ENCODE measurements at places on chromosomes 6 and 20.

- no peak for DNase-seq
Measured at GRCh38 chr20:12203981-12204380, 286.3 kb downstream of the BTBD3 start.

GRCh38 chr20:37365760-37366638, 20.1 kb downstream of the SRC start:
- DNase-seq = no peak

GRCh38 chr6:3376893-3377535, 79.8 kb downstream of the SLC22A23 start:
- no peak for DNase-seq

DNA sequence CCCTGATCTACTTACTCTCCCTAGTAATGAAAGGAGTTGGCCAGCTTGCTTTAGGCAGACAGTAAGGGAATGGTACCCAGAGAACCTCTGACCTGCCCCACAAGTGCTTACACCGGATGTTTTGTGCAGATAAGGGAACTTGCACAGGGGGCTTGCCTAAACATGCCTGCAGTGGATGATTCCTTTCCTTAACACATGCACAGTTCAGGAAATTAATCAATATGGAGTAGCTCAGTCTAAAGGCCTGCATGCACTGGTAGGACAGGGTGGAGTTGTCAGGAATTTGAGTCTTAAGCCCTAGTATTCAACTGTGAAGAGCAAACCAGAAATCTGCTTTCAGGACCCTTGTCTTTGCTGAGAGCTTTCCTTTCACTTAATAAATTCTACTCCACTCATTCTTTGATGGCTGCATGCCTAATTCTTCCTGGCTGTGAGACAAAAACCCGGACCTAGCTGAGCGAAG, 3.9 kb upstream of the TRIM38 start:
- no peak for DNase-seq

GRCh38 chr6:139586273-139586672, 211.8 kb upstream of the CITED2 start:
- no peak for DNase-seq

GRCh38 chr6:168050881-168051586, 28.0 kb downstream of the FRMD1 start:
- DNase-seq = no peak

GRCh38 chr6:38169221-38169976, 349.9 kb downstream of the ZFAND3 start:
- no peak for DNase-seq

DNA sequence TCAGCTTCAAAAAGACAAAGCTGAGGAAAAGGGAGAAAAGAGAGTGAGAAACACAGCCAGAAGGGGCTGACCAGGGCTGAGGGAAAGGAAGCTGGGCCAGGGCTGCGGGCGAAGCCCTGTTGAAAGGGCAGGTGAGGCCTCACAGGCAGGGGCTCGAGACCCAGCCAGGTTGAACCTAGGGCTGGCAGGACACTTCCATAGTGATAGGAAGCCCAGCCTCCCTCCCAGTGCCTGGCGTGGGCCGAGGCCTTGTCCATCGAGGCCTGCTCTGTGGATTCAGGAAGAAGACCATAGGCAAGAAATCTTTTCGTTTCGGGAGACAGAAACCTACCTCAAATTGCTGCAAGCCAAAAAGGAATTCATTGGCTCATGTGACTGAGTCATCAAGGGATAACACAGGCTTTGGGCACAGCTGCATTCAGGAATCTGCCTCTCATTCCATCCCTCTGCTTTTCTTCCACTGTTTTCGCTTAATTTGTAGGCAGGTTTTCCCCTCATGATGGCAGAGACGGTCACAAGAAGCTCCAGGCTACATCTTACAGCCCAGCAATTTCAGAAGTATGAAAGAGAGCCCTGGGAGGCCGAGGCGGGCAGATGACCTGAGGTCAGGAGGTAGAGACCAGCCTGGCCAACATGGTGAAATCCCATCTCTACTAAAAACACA, 311.1 kb upstream of the SULF2 start:
- no peak for DNase-seq

GRCh38 chr20:58702859-58703648, 10.5 kb downstream of the NPEPL1 start:
- DNase-seq = no peak

- DNase-seq = no peak
Measured at GRCh38 chr6:41555326-41556300, 9.4 kb downstream of the FOXP4 start.

- DNase-seq = no peak
Measured at GRCh38 chr6:43508481-43509141, 1.5 kb downstream of the LRRC73 start.

DNA sequence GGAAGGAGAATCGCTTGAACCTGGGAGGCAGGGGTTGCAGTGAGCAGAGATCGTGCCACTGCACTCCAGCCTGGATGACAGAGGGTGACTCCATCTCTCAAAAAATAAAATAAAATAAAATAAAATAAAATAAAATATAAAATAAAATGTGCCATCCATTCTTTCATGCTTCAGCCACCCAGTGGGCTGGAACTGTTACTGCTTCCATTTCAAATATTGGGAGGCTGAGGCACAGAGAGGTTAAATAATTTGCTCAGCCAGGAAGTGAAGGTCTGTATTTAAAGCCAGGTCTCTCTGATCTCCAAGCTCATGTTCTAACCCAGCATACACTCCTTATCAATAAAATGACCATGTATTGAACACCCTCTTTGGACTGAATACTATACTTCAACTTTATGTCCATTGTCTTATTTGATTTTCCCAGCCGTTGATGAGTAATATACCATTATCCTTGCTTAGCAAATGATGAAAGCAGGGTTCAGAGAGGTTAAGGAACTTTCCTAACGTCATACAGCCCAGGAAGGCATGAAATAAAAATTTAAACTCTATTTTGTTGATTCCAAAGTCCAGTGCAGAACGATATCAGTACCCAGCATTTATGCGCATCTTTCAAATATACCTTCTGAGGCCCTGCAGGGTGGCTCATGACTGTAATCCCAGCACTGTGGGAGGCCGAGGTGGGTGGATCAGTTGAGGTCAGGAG, 25.8 kb upstream of the SLC9A8 start:
- no peak for DNase-seq

GRCh38 chr20:48585061-48585870, 242.5 kb downstream of the PREX1 start:
- no peak for DNase-seq

DNA sequence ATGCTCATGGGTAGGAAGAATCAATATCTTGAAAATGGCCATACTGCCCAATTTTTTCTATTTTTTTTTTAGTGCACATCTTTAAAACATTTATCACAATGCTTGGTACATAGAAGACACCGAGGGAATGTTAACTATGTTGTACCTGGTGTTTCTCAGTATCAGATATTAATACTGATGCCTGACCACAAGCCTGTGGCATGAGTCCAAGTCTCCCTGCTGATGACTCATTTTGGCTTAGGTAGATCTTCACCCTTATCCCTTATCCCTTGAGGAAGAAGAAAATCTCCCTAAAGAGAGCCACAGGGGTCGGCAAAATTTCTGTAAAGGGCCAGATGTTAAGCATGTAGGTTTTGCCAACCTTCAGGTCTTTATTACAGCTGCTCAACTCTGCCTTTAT, 14.5 kb downstream of the CD109 start:
- no peak for DNase-seq

DNA sequence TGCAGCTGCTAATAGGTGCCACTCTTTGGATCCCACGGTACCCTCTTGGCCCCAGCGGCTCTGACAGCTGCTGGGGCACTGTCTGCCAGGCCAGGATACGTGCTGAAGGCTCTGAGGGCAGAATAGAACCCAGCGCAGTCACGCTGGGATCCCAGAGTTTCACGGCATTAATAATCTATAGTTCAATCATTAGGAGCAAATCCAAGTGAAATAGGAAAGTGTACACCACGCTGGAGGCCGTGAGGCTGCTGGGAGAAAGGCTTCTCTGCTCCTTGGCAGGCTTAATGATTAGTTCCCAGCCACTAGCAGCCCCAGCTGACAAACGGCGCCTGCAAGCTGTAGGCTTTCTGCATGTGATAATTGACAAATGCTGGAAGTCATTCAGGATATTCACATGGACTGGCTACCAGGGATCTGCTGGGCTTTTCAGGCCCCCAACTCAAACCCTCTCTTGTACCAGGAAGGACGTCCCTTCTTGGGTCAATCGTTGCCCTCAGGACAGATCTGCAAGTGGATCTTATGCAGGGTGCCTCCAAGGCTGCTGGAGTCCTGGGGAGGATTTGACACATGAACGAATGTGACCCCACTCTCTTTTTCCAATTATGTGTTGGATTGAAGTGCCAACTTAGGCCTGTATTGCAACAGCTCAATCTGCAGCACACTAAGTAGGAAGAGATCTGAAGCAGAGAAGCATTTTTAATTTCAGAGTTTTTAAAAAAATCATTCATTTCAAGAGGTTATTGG, 50.1 kb upstream of the INSM1 start:
- DNase-seq = no peak

- no peak for DNase-seq
Measured at GRCh38 chr6:130715058-130715457, 112.1 kb upstream of the SMLR1 start.

- DNase-seq = no peak
Measured at GRCh38 chr6:98092331-98092730, 742.0 kb upstream of the POU3F2 start.

DNA sequence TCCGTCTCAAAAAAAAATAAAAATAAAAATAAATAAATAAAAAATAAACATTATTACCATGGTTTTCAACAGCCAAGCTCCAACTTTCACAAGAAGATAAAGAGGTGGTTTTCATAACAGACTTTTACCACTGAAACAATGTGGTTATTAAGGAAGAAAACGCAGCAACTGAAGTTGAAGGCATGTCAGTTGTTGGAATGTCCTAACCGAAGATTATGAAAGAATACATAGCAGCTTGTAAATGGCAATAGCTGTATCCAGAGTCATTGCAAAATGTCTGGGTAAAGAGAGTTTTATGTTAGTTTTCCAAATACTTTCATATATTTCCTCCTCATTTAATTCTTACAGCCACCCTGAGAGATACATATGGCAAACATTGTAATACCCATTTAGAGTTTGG, 161.6 kb upstream of the MARCKS start:
- DNase-seq = no peak

GRCh38 chr6:168032005-168032760, 34.7 kb downstream of the KIF25 start:
- DNase-seq = no peak

DNA sequence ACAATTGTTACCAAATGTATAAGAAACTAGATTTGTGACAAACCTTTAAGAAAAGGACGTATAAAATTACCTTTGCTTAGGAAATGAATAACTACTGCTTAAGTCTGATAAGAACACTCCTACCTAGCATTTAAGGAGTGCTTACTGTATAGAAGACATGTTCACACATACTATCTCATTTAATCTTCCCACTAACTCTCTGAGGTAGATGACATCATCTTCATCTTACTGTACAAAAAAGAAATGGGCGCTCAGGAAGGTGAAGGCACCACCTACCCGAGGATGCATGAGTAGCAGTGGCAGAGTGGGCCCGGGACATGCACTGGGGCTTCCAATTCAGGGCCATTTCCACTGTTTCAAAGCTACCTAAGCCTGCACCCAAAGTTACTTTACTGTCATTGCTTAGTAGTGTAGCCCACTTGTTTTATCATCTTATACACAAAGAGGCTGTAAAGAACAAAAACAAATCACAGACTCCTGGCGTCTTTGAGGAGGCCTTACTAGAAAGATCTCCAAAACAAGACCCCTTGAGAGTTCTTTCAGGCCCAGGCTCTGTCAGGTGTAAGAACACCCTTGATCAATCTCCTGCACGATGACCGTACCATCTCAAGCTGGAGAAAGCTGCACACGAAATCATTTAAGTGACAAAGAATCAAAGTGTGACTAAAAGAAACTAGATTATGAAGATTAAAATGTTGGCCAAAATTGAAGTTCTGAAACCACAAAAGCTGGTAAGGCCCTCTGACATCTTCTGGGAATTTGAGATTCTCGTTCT, 128.0 kb downstream of the INSM1 start:
- no peak for DNase-seq

DNA sequence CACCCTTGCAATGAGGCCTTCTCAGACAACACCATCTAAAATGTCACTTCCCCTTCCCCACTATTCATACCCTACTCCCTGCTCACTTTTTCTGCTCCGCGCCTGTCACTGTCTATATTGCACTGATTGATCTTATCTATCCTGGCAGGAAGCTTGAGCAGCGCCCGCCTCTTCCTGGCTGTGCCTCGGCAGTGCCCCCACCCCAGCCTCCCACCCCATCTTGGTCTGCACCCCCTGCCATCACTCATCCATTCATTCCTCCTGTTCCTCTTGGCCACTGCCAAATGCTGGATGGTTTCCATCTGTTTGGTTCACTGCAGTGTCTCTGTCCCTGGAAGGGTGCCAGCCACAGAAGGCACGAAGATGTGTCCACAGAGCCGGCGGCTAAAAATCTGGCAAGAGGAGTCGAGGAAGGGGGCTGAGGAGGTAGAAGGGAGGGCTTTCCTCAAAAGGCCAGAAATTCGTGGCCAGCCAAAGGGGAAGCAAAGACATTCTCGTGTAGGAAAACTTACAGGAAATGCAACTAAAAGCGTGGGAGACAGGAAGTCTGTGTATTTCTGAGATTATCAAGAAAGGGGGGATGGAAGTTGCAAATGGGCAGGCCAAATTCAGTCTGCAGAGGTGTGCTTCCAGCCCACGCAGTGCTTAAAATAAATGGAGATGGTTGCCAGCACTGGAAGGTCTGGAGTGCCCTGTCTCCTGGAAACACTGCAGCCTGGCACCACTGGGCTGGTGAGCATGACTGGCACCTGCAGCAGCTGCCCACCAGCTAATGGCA, 27.6 kb downstream of the SYNJ2 start:
- no peak for DNase-seq

DNA sequence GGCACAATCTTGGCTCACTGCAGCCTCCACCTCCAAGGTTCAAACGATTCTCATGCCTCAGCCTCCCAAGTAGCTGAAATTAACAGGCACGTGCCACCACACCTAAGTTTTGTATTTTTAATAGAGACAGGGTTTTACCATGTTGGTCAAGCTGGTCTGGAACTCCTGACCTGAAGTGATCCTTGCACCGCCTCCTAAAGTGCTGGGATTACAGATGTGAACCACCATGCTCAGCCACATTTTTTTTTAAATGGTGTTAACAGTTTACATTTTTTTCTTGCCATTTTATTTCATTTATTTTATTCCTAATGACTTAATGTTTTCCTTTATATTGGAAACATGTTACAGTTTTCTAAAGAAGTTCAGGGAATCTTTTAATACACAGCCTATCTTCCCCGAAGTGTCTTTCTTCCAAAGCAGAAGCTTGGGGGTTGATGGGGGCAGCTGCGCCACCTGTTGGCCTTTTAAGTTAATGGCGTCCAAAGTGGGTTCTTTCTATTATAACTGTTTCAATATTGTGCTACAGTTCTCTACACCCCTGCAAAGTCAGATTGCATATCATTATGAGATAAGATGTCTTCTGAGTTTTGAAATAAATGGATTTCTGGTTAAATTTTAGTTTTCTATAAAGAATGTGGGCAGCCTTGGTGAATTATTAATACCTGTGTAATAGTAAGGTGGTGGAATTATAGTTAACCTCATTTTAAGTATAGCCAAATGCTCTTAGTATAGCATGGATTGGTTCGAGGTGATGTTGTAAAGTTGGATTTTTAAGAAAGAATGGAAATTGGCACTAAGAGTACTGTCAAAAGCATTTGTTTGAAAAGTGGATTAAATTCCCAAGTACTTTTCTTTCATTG, 42.0 kb upstream of the PLCG1 start:
- peak; percentile 37 for DNase-seq

- DNase-seq = no peak
Measured at GRCh38 chr6:107198631-107199416, 83.5 kb upstream of the BEND3 start.

GRCh38 chr20:45049904-45050471, 50.9 kb downstream of the KCNS1 start:
- DNase-seq = no peak

GRCh38 chr20:60228255-60228654, 270.0 kb downstream of the CDH26 start:
- DNase-seq = no peak

Measured in stimulated activated CD4-positive, alpha-beta T cell treated with anti-CD3 and anti-CD28 coated beads, Interleukin-2, amount 100 ng/mL, for 4 hours (primary cell).